ENCODE measurements at places on chromosomes 7 and 10.
A peak's percentile ranks its signal among the peaks of the same experiment; 100 is the strongest.

- H3K36me3 ChIP-seq: no peaks in the 10 kb centered on the region
- H3K4me1 ChIP-seq: no peaks in the 10 kb centered on the region
- no peak overlapping the region for H3K4me3 ChIP-seq
- H3K27ac ChIP-seq: no peak overlapping the region
- no peak for DNase-seq
These were observed 171.7 kb downstream of the KIF20B start for GRCh38 chr10:89873055-89873454.

DNA sequence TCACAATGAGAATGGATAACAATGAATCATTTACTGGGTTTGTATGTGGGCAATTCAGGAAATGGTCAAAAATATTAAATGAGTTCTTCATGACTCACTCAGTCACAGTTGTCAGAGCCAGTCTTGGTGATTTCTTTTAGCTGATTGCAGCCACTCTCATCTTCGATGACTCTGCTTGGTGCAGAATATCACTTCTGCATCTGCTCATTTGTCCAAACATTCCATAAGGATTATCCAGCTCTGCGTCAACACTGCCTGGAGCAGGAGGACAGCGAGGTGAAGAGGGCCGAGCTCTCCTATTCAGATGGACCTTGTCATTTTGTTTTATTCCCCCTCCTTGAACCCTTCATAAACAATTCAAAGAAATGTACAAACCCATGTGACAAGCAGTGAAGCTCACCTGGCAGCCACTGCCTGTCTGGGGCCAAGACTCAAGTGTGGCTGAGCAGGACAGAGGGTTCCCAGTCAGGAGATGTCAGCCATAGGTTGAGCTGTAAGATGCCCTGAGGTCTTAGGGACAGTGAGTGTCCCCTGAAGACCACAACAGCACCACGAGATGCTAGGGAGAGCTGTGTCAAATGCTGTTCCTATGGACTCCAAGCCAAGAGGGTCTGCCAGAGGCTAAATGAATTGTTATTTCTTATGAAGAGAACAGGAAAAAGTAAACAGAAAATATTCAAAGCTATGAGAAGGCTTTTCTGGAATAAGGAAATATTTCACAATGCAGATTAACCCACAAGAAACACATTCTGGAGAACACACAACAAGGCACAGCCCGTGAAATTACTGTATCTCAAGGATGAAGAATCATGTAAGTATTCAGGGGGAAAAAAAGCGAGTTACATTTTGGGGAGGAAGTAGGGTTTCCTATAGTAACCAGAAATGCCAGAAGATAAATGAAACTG is 33.1 kb upstream of the EGFR start:
- H3K4me1 ChIP-seq: no peaks in the 10 kb centered on the region
- no peak overlapping the region for H3K4me3 ChIP-seq
- no peaks in the 10 kb centered on the region for H3K36me3 ChIP-seq
- no peaks in the 10 kb centered on the region for H3K27me3 ChIP-seq
- no peak overlapping the region for H3K27ac ChIP-seq
- DNase-seq: no peak

GRCh38 chr7:91465595-91466061 is 201.4 kb downstream of the FZD1 start:
- H3K4me3 ChIP-seq: no peak overlapping the region
- H3K36me3 ChIP-seq: no peaks in the 10 kb centered on the region
- no peak overlapping the region for H3K27ac ChIP-seq
- DNase-seq: no peak
- no peaks in the 10 kb centered on the region for H3K4me1 ChIP-seq

DNA sequence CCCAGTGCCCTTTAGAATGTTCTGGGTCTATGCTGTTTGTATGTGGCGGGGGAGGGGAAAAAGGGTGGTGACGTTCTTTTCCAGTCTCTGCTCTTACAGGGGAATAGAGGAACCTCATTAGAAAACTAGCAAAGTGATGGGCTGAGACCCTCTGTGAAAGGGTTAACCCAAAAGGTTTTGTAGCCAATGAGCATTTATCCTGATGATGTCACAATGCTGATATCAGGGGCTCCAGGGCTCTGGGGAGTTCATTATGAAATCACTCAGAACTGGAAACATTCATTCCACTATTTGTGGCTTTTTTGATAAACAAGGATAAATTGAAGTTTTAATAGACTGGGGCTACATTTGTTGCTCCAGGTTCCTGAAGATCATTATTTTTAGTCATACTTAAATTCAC is 71.7 kb downstream of the ARID5B start:
- H3K4me3 ChIP-seq: no peak overlapping the region
- H3K27ac ChIP-seq: no peak overlapping the region
- no peak for DNase-seq
- H3K27me3 ChIP-seq: no peaks in the 10 kb centered on the region
- H3K4me1 ChIP-seq: peaks cover 2% of the 10 kb centered on the region

DNA sequence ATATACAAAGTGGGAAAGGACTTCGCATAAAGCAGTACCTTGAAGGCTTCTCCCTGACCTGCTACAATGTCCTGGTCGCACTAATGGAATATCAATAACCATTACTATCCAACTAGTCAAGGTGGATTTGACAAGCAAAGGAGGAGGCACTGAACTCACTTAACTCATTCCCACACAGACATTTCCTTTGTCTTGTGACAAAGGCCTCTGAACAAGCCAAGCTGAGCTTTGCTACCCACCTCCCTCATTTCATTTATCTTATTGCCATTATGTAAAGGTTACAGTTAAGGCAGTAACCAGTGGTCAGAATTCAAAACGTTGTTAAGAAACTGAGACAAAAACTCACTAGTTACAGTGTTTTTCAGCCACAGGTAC is 7.3 kb downstream of the ELMO1 start:
- H3K27me3 ChIP-seq: no peaks in the 10 kb centered on the region
- H3K27ac ChIP-seq: peak overlapping the region; percentile 64
- H3K4me3 ChIP-seq: no peak overlapping the region
- DNase-seq: no peak
- no peaks in the 10 kb centered on the region for H3K36me3 ChIP-seq

- no peak overlapping the region for H3K4me3 ChIP-seq
- no peak overlapping the region for H3K27ac ChIP-seq
- no peaks in the 10 kb centered on the region for H3K4me1 ChIP-seq
- peaks cover 13% of the 10 kb centered on the region for H3K36me3 ChIP-seq
These were observed 52.2 kb downstream of the ERCC6 start for GRCh38 chr10:49486738-49487137.

- H3K27ac ChIP-seq: no peak overlapping the region
- H3K36me3 ChIP-seq: no peaks in the 10 kb centered on the region
- H3K4me3 ChIP-seq: no peak overlapping the region
- H3K27me3 ChIP-seq: no peaks in the 10 kb centered on the region
- H3K4me1 ChIP-seq: no peaks in the 10 kb centered on the region
These were observed 469.5 kb downstream of the TYW1 start for GRCh38 chr7:67466109-67466508.

DNA sequence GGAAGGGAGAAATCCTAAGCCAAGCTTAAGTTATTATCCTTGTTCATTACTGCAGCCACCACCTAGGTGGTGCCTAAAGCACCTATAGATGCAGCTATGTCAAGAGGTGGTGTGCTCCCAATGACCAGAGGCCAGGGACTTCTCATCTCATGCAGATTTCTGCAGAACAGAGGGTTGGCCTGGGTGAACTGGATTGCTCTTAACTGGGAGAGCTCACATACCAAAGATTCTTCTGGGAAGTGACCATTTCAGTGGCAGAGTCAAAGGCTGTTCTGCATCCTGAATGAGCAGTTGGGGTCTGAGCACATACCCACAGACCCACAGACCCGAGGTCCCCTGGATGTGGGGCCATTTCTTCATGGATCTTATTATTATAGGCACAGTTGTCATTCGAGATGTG is 2.1 kb upstream of the CRHR2 start:
- no peak for DNase-seq
- H3K4me1 ChIP-seq: peaks cover 12% of the 10 kb centered on the region
- H3K4me3 ChIP-seq: no peak overlapping the region

DNA sequence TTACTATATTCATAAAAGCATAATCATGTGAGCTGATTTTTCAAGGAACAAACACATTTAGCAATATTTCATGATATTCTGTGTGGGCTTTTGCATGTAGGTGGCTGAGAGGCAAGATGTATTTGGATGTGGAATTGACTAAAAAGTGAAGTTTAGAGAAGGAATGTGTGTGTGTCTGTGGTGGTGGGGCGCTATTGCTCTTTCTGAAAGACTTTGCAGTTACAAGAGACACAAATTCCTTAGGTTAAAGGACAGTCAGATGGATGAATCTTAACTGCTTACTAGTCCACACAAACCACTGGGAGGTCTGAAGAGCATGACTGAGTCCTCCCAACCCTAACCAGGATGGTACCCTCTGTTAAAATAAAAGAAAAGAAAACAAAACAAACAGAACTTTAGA is 200.1 kb downstream of the SDHAF3 start:
- no peak overlapping the region for H3K27ac ChIP-seq
- H3K4me1 ChIP-seq: no peaks in the 10 kb centered on the region
- no peak overlapping the region for H3K4me3 ChIP-seq
- no peaks in the 10 kb centered on the region for H3K27me3 ChIP-seq

DNA sequence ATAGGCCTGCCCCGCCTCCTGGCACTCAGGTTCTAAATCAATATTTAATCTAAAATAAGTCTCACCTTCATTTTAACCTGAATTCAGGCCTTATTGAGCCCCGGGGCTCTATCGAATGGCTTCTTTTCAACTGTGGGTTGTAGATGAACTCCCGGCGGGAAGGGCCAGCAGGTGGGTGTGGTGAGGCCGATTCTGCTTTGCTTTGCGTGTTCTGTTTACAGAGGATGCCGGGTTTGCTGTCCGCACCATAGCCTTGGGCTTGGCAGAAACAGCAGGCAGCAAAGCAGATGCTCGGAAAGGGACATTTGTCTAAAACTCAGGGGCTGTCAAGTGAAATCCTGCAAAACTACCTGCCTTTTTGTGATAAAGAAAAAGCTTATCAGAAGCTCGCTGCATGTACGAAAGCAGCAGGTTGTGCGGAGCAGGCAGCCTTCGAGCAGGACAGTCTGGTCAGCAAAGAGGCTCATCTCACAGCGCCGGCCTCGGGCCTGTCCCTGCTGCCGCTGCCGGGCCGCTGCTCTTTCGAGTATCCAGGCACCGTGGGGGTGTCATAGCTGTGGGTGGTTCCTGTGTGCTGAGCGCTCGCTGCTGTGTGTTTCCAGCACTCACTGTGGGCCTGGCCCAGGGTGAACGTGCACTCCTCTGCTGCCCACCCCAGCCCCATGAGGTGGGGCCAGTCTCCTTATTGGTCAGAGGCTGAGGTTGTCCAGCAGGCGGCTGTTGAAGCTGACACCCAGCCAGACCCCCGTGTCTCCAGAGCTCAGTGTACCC is 434.8 kb upstream of the FOXK1 start:
- no peaks in the 10 kb centered on the region for H3K36me3 ChIP-seq
- H3K4me1 ChIP-seq: no peaks in the 10 kb centered on the region
- H3K27ac ChIP-seq: no peak overlapping the region
- no peak overlapping the region for H3K4me3 ChIP-seq
